CD4-positive, CD25-positive, alpha-beta regulatory T cell (primary cell): ENCODE measurements at places on chromosomes 4 and X. TPM values are rescaled to one million over a fixed set of nuclear protein-coding genes. Genes with fewer than 3 reads are reported as not detected.

STPG2 gene
- 0.39 TPM for total RNA-seq

OTUD6A gene
- total RNA-seq, result not detected

GAB3 gene
- 6.0 TPM for total RNA-seq

SYNPO2 gene
- total RNA-seq, result 0.35 TPM

ARHGAP6 gene
- 1.8 TPM for total RNA-seq

GRCh38 chr4:29081234-29081955, 1638.8 kb upstream of the PCDH7 start:
- no peak for DNase-seq

DNA sequence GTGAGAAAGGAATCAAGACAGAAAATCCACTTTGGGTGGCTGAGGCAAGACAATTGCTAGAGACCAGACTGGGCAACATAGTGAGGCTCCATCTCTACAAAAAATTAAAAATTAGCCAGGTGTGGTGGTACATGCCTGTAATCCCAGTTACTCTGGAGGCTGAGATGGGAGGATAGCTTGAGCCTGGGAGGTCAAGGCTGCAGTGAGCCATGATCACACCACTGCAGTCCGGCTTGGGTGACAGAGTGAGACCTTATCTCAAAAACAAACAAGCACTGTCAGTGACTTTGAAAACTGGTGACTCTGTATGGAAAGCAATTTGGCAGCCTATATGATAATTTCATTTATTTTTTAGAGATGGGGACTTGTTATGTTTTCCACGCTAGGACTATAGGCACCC, 2.3 kb upstream of the ELOVL6 start:
- no peak for DNase-seq

- no peak for DNase-seq
These were observed 36.6 kb downstream of the REPS2 start for GRCh38 chrX:16983051-16983450.

GRCh38 chr4:112213091-112213490, 18.5 kb upstream of the AP1AR start:
- no peak for DNase-seq

DNA sequence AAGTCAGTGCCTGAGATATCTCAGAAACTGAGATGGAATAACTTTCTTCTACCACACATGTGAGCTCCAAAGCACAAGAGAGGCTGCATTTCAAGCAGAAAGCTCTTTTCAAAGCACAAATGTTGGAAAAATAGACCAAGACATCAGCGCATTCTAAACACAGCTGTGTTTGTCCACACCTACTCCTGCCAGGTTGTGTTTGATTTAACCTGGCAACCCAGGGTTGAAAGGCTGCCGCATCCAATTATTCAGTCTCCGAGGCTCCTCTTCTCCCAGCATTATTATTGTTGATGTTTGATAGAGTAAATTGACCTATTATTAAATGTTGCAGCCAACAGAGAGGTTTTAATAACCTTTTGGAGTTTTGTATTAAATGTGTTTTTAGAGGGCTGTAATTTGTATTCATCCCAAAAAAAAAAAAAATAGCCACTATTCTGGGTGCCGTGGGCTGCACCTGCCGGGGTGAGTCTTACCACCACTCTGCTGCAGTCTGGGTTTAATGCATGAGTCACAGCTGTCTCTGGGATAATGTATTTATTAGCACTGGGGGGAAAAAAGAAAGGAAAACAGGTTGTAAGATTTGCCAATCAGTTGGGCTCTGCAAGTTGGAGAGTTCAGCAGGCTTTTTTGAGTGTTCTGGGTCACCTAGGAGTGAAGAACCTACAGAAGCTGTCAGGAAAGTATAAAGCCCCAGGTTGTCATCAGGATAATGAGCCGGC, 105.2 kb upstream of the NOCT start:
- DNase-seq, result no peak
